ENCODE measurements at places on chromosomes 13 and 19.

DNA sequence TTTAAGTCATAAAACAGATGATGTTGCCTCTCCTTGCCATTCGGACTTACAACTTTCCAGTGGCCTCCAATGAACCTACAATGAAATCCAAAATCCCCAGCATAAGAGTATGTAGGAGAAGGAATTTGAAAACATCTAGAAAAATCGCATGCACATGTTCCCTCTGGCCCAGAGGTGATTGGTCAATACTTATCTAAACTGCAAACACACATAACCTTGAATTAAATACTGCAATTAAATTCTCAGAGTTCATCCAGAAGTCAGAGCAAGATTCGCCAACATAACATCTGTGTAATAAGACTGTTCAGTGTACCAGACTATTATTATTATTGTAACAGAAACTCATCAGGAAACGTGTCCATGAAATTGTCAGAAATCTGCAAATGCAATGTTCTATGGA is 82.2 kb upstream of the USP29 start:
- DNase-seq: no peak

GRCh38 chr13:91313581-91313980 is 33.9 kb upstream of the MIR17HG start:
- no peak for DNase-seq

DNA sequence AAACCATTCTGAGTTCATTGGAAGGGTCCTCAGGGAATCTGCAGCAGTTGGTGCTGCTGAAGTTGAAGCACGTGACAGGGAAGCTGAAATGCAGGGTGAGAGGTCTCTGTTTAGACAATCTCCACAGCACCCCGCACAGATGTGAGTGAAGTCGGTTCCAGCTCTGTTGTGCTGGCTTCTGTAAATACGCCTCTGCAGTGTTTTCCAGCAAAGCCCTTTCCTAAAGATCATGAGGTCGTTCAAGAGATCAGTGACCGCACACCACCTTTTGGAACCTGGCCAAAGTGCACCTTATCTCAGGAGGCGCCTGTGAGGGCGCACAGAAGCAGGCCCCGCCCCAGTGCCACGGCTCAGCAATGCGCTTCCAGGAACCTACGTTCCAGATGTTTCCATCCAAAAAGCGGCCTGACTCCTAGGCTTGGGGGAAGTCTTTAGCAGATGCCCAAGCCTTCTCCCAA is 10.8 kb downstream of the CUL4A start:
- no peak for DNase-seq

DNA sequence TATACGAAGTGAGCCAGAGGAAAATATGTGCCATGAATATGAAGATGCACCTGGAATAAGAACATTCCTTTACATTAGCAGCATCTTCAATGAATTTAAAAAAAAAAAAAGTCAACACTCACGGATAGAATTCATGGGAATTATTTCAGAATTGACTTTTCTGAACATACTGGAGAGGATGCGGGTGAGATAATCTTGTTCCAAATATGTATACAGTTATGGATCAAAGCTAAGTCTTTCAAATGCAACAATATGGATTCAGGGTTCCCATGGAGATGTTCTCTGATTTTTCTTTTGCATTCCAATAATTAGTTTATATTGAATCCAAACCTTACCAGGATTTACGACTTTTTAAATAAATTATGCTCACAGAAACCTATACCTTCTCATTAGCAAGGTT is 1660.7 kb downstream of the SLITRK1 start:
- no peak for DNase-seq

DNA sequence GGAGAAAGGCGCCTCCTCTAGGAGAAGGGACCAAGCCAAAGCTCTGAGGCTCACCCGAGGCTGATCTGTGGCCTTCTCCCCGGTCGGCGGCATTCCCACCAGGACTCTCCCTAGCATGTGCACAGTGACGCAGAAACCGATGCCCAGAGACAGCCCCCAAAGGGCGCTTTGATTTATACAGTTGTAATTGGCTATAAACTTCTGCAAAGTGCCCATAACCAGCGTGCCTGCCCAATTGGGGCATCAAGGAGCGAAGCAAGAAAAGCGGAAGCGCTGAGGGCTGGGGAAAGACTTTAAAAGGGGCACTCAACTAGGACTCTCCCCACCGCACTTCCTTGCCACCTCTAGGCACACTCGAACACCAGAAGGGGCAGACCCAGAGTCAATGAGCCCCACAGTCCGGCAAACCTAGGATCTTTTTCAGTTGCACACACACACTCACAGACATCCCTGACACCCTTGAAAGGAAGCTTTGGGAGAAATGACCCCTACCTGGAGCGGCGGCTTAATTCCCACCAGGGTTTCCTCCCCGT is 1.8 kb downstream of the CDX2 start:
- DNase-seq: no peak

GRCh38 chr13:88345171-88345847 is 674.1 kb downstream of the SLITRK5 start:
- no peak for DNase-seq

GRCh38 chr13:98910501-98910951 is 67.3 kb downstream of the DOCK9 start:
- no peak for DNase-seq

- no peak for DNase-seq
These were observed 1.1 kb downstream of the ZNF600 start for GRCh38 chr19:52785506-52785905.

DNA sequence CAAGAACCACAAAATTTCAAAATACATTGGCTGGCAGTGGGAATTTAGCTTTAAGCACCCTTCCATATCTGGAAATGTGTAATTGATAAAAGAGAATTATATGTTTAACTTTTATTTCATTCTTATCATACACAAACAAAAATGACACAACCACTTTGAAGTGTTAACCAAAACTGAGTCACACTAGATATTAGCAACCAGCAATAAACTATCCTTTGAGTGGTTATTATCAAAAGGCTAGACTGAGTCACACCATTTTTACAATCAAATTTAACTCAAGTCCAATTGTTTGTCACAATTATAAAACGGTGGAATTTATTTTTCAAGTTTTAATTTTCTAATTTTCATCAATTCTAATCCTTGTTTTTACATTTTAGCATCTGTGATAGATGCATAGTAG is 121.7 kb downstream of the LIG4 start:
- DNase-seq: no peak

- peak; percentile 15 for DNase-seq
These were observed 38.7 kb upstream of the KLF2 start for GRCh38 chr19:16285769-16286498.

DNA sequence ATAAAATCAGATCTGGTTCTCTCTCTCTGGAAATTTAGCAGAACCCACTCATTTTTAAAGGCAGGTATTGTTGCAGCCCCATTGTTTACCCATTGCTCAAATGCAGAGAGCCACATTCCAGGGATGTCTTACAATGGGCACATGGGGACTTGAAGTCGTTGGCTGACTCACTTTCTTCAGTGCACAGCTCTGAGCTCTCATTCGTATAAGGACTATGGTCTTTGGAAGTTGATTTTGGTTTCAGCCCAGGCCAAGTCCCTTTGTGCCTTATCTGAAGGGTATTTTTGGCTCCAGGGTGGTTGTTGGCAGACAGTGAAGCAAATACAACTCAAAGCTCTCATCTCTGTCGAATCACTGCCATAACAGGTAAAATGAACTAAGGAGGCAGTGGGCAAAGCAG is 47.3 kb upstream of the CLDN10 start:
- DNase-seq: no peak

GRCh38 chr19:34041925-34042521 is 130.3 kb upstream of the LSM14A start:
- peak; percentile 33 for DNase-seq

- peak; percentile 83 for DNase-seq
These were observed 469 bp downstream of the COX6B2 start for GRCh38 chr19:55353803-55354697.

DNA sequence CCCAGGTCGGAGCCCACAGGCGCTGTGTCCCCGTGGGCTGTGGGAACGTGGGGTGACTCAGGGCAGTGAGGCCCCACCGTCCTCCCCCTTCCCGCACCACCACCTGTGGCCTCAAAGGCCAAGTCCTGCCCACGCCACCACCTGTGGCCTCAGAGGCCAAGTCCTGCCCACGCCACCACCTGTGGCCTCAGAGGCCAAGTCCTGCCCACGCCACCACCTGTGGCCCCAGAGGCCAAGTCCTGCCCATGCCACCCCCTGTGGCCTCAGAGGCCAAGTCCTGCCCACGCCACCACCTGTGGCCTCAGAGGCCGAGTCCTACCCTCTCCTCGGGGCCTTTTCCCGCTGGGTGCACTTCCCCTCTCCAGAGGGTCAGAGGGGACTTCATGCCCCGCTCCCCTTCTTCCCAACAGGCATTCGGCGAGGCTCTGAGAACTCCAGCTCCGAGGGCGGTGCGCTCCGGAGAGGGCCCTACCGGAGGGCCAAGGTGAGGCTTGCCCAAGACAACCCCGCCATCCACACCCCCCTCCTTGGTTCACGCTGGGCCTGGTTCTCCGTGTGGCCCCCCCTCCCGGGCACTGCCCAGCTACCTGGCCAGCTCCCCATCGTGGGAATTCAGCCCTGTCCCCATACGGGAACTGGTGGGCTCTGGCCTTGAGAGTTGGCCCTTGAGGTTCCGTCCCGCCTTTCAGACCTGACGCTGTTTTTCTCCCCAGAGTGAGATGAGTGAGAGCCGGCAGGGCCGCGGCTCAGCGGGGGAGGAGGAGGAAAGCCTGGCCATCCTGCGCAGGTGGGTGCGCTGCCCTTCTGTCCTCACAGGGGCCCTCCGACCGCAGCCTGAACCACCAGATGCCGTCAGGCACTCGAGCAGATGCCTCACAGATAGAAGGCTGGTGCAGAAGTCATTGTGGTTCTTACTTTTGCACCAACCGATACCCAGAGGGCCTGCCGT is 27.4 kb upstream of the F7 start:
- DNase-seq: no peak

DNA sequence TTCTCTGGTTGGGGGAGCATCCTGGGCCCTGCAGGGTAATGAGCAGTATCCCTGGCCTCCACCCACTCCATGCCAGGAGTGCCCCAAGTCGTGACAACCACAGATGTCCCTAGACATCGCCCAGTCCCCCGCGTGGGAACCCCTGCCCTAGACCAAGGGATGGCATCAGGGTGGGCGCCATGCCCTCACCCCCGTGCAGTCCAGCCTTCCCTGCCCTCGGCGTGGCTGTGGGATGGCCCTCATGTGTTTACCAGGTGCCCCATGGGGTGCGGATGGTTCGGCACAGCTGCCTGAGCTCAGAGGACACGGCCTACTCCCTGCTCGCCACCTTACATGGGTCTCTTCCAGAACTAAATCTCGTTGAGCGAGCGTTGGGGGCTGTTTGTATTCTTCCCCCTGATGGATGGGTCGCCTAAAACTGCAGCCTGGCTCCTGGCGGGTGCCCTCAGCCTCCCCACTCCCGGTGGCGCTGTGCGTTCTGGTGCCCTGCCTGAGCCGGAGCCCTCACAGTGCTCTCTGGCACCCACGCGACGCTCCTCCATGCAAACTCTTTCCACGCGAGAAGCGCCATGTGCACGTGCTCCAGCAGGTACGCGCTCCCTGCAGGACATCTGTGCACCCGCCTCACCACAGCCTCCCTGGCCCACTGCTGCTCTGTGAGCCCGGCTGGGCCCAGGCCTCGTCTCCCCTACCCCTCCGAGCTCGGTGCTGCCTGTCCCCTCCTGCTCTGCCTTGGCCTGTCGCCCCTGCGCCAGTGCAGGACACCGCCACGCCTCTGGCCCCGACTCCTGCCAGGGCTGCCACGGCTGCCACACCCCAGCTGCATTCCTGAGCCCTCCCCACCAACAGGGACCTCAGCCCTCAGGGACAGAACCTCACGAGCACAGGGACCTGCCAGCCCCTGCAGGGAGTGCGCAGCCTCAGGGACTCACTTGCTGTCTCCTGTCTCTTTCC is 145.0 kb downstream of the KDM4B start:
- no peak for DNase-seq

DNA sequence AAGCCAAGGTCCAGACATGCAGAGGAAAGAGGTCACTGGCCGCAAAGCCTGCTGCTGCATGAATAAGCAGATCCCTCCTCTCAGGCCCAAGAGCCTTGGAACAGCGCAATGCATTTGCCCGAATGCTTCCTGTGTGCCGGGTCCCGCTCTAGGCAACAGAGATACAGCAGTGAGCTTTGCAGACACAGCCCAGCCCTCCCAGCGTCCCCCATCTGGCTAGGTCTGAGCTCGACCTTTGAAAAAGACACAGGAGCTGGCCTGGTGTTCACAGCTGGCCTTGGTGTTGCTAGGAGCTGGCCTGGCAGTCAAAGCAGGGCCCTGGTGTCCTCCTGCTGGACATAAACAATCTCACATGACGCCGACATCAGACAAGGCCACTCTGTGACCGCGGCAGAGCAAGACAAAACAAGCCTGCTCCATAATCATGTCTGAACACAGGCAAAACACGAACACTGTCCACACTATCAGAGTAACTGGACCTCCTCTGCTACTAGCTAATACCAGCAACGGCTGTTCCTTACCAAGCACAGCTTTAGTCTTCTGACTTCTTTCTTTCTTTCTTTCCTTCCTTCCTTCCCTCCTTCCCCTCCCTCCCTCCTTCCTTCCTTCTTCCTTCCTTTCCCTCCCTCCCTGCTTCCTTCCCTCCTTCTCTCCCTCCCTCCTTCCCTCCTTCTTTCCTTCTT is 5.7 kb upstream of the PEX11G start:
- peak; percentile 19 for DNase-seq

GRCh38 chr19:35029737-35030256 is 473 bp upstream of the SCN1B start:
- DNase-seq: no peak

DNA sequence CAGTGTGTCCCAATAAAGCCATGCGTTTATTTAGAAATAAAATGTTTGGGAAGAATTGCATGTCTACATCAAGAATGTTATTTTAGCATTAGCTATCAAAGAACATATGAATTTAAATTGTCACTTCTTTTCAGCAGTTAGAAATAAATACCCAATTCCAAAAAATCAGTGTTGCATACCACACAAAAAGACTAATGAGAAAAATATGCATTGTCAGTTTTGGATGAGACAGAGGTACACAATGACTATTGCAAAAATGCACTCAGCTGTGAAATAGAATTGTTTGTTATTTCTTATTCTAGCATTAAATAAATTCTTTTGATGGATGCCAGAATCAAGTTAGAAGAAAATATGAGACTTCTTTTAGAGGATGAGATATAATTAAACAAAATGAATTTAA is 833.9 kb downstream of the SLITRK1 start:
- DNase-seq: no peak

DNA sequence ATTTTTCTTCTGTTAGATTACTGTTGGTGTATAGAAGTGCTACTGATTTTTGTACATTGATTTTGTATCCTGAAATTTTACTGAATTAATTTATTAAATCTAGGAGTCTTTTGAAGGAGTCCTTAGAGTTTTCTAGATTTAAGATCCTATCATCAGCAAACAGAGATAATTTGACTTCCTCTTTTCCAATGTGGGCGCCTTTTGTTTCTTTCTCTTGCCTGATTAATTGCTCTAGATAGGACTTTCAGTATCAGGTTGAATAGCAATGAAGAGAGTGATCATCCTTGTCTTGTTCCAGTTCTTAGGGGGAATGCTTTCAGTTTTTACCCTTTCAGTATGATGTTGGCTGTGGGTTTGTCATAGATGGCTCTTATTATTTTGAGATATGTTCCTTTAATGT is 5.6 kb upstream of the CD33 start:
- no peak for DNase-seq

Data from NCI-H2227 treated with DMSO at 0.1 percent for 48 hours (cell line).